ENCODE measurements at places on chromosomes 6 and 20.

DNA sequence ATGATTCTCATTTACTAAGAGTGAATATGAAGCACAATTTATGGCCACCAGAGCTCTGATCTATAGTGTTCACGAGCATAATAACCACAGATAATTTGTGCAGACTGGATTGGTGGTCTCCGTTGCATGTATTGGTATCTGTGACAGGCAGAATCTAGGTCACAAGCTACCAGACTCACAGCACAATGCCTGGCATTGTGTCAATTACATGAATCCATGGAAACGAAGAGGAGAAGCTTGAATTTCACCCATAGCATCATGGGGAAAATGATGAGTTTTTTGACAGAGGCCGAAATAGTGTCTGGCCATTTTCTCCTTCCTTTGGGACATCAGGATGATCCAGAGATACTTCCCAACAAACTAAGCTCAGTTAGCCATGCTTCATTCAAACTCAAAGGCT is 52.3 kb upstream of the TMEM170B start:
- H3K36me3 ChIP-seq = no peaks in the 10 kb centered on the region
- no peaks in the 10 kb centered on the region for H3K4me1 ChIP-seq
- H3K27me3 ChIP-seq = no peaks in the 10 kb centered on the region
- no peak for DNase-seq
- no peak overlapping the region for H3K27ac ChIP-seq

- H3K4me3 ChIP-seq = no peak overlapping the region
- H3K27me3 ChIP-seq = no peaks in the 10 kb centered on the region
- no peak overlapping the region for H3K27ac ChIP-seq
- no peak for DNase-seq
- peaks cover 11% of the 10 kb centered on the region for H3K4me1 ChIP-seq
Observed at GRCh38 chr20:11227602-11228001, 553.8 kb upstream of the JAG1 start.

DNA sequence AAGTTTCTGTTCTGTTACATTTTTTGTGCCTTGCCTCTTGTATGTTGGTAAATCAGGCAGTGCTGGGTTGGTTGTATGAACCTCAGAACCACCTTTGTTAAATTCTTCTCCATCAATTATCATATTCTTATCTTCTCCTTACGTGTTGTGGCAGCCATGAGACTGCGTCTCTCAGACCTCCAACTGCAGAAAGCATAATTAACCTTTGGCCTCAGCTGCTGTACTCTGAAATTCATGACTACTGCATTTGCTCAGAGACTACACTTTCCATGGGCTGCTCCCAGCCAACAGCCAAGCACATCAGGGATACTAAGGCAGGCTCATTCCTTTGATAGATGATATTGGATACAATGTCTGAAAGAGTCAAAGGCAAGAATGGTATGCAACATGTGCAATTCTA is 15.1 kb upstream of the SNX3 start:
- H3K4me3 ChIP-seq = no peak overlapping the region
- H3K27ac ChIP-seq = no peak overlapping the region
- no peaks in the 10 kb centered on the region for H3K27me3 ChIP-seq
- DNase-seq = no peak

DNA sequence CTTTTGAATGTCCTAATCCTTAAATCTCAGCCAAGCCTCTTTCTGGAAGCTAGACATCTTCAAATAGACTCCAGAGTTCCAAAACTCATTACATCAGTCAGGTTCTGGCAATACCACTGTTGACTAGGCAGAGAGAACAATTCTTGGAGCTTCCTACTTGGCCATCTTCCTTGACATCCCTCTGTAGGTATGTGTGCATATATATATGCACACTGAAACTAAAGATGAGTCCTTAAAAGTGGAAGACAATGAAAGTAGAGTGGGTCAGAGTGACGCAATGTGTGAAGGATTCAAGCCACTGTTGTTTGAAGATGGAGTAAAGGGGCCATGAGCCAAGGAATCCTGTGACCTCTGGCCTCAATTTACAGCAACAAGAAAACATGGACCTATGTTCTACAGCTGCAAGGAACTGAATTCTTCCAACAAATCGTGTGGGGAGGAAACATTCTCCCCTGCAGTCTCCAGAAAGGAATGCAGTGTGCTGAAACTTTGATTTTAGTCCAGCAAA is 18.7 kb upstream of the DUSP22 start:
- peaks cover 13% of the 10 kb centered on the region for H3K27me3 ChIP-seq
- no peak overlapping the region for H3K27ac ChIP-seq
- no peaks in the 10 kb centered on the region for H3K4me1 ChIP-seq
- H3K36me3 ChIP-seq = no peaks in the 10 kb centered on the region

DNA sequence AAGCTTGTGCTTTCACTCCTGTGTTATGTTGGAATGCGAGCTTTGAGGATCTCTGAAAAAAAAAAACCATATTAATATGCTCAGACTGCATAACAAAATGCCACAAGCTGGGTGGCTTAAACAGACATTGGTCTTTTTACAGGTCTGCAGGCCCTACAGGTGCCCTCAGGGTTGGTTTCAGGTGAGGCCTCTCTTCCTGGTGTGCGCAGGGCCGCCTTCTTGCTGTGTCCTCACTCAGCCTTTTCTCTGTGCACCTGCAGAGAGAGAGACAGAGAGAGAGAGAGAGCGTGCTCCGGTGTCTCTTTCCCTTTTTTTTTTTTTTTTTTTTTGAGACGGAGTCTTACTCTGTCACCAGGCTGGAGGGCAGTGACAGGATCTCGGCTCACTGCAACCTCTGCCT is 114.1 kb upstream of the SNX9 start:
- no peak overlapping the region for H3K4me3 ChIP-seq
- H3K27me3 ChIP-seq = no peaks in the 10 kb centered on the region
- peaks cover 7% of the 10 kb centered on the region for H3K4me1 ChIP-seq
- H3K27ac ChIP-seq = no peak overlapping the region

GRCh38 chr6:40932366-40932765 is 106.7 kb downstream of the UNC5CL start:
- no peak overlapping the region for H3K27ac ChIP-seq
- H3K4me3 ChIP-seq = no peak overlapping the region
- H3K36me3 ChIP-seq = no peaks in the 10 kb centered on the region
- peaks cover 28% of the 10 kb centered on the region for H3K4me1 ChIP-seq

- H3K27me3 ChIP-seq = no peaks in the 10 kb centered on the region
- no peak overlapping the region for H3K4me3 ChIP-seq
- H3K27ac ChIP-seq = no peak overlapping the region
- H3K36me3 ChIP-seq = no peaks in the 10 kb centered on the region
Observed at GRCh38 chr6:47809873-47810272, 28.0 kb downstream of the OPN5 start.

GRCh38 chr20:40773376-40773775 is 84.3 kb upstream of the MAFB start:
- H3K27ac ChIP-seq = no peak overlapping the region
- no peak for DNase-seq
- no peaks in the 10 kb centered on the region for H3K36me3 ChIP-seq
- no peaks in the 10 kb centered on the region for H3K4me1 ChIP-seq
- no peaks in the 10 kb centered on the region for H3K27me3 ChIP-seq

DNA sequence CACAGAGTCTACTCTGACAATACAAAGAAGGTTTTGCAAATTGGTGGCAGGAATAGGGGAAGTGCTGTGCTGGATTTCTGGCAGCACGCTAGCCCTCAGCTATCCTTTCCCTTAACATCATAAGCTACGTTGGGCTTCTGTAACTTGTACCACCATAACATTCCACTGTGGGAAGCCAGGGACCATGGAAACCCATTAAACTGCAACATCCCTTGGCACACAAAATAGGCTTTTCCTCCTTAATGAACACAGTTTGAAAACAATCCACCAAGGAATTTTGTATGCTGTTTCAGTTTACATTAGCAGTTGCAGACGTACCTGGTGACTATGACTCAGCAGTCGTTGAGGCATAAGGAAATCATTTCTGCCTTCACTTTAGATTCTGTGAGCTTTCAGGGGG is 203.9 kb upstream of the RAB32 start:
- no peak for DNase-seq
- no peak overlapping the region for H3K27ac ChIP-seq
- H3K4me3 ChIP-seq = no peak overlapping the region
- peaks cover 9% of the 10 kb centered on the region for H3K4me1 ChIP-seq

DNA sequence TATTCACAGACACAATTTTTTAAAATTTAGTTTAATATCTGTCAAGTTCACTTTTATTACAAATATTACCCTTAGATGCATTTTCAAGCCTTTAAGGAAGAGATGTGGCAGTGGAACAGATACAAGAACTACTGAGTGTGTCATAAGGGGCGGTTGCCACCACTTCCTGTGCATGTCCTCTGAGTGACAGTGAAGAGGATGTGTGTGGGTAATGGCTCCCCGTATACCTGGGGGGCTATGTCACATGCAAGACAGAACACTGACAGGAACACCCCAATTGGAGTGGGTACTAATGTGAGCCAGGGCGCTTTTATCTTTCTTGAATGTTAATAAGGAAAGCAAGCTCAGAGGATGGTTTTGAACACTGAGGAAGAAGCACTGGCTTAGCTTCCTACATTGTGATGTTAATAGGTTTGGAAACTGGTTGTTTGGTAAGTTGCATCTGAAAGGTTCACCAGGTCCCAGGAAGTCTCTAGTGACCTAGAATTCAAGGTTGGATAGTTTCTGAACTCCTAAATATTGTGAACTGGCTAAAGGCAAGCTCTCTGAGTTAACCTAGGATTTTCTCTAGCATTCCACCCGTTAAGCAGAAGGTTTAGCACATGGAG is 83.4 kb upstream of the ASF1A start:
- no peaks in the 10 kb centered on the region for H3K36me3 ChIP-seq
- no peaks in the 10 kb centered on the region for H3K27me3 ChIP-seq
- H3K27ac ChIP-seq = no peak overlapping the region
- H3K4me1 ChIP-seq = peaks cover 18% of the 10 kb centered on the region

DNA sequence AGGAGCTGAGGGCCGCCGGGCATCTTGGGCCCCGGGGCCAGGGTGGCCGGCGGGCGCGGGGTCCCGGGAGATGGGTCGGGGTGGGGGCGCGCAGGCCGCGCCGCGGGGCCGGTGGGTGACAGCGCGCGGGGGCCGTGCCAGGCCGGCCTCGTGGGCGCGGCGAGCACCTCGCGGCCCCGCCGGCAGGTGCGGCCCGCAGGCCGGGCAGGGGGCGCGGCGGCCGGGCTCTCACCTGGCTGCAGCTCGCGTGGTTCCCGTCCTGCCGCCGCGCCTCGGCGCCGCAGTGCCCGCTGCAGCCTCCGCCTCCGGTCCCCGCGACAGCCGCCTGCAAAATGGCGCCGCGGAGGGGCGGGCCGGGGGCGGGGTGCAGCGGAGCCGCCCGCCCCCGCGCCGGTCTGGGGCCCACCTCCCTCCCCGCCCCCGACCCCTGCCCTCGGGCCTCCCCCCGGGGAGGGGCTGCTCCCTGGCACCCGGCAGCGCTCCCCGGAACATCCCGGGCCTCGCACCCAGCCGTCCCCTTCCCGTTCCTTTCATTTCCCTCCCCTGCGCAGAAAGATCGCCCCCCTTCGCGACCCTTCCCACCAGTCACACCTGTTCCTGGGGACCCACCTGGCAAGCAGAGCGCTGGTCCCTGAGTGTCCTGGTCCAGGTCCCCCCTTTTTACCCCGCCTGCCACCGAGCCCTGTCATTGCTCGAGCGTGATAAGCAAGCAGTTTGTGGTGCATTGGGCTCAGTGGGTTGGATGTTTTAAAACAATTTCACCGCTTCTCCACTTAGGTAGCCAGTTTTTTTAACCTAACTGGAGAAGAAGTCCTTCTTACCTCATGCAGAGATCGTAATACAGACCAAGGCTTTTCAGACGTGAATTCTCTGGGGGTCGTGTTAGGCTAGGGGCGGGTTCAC is at the start of gene SLC23A2:
SLC23A2 (minus strand) TSS at position 337 of the 903 bp plus-strand sequence. CDS start 68,948 bp downstream, outside the sequence.
- H3K27ac ChIP-seq = no peak within 1 kb of the TSS
- H3K4me3 ChIP-seq = peak within 1 kb of the TSS; percentile 78
- DNase-seq = peak; percentile 63

DNA sequence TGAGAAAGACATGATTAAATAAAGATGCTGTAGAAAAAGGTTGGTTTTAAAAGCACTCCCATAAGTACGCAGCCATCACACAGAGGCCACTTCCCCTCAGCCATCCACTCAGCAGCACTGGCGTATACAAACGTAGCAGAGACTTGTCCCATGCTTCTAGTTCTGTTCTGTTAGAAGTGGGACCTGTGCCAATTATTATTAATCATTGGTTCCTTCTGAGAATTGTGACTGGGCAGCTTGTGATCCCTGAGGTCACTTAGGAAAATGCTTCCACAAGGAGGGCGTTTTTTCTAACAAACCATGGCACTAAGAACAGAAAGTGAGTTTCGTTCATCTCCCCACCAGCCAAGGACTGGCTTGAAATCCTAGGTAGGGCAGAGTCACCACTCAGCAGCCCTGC is 53.9 kb downstream of the FAM120B start:
- no peaks in the 10 kb centered on the region for H3K4me1 ChIP-seq
- H3K27ac ChIP-seq = no peak overlapping the region
- H3K4me3 ChIP-seq = no peak overlapping the region
- H3K36me3 ChIP-seq = peaks cover 9% of the 10 kb centered on the region

DNA sequence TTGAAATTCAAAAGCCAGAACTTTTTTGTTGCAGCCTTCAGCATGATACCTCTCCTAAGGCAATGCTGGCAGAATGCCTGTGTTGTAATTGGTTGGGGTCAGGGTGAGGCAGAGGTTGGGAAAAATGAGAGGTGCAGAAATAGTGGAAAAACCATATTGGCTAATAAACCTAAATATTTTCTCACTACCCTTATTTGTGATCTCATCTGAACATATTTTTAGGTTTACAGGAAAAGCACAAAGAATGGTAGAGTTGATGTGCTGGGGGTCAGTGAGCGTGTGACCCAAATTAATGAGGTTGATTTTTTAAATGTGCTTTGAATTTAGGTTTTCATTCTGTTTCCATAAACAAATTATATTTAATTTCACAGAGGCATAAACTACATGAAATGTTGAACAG is 437.3 kb downstream of the HDGFL1 start:
- H3K27ac ChIP-seq = no peak overlapping the region
- no peaks in the 10 kb centered on the region for H3K27me3 ChIP-seq
- DNase-seq = no peak
- no peak overlapping the region for H3K4me3 ChIP-seq

DNA sequence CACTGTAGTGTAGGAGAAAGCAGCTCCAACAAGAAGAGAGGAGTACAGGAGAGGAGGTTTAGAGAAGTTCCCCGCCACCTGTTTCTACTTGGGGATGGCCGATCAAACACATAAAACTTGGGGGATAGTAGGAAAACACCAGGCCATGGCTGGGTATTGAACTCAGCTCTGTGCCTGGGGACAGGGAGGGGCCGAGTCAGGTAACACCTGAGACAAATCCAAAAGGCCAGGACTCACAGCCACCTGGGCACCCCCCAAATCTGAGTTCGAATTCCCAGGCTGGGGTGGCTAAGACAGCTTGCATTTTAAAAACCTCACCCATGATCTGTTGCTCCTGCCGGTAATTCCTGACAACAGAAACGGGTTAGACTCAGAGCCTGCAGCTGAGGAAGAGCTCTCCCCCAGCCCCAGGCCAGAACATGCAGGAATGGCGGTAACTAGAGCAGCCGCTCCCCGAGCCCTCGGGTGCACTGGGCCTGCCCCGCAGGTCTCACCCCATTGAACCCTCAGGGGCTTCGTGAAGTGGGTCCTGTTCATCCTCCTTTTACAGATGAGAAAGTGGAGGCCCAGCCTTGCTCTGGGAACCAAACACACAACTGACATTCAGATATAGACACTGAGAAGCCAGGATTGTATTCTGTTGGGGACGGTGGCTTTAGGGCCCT is 61.0 kb downstream of the TCP11 start:
- no peaks in the 10 kb centered on the region for H3K27me3 ChIP-seq

Measured in GM23248 (cell line).